ENCODE measurements at places on chromosomes 11 and 22. TPM values are rescaled to one million over a fixed set of nuclear protein-coding genes. Genes with fewer than 3 reads are reported as not detected.

FGF4 gene
- not detected for total RNA-seq

TRIM48 gene
- not detected for total RNA-seq

SLC22A25 gene
- not detected for total RNA-seq

CBX7 gene
- total RNA-seq = 35.7 TPM

LRRC10B gene
- total RNA-seq = not detected

CLDN5 gene
- 0.31 TPM for total RNA-seq

NAV2 gene
- 0.75 TPM for total RNA-seq

TSSK2 gene
- not detected for total RNA-seq

HEPHL1 gene
- not detected for total RNA-seq

SCGB2A2 gene
- total RNA-seq = not detected

HBD gene
- total RNA-seq = not detected

GTSE1 gene
- 42.6 TPM for total RNA-seq

DHCR7 gene
- total RNA-seq = 63.5 TPM

CHRM1 gene
- total RNA-seq = not detected

ST3GAL4 gene
- total RNA-seq = 10.7 TPM

MMP12 gene
- total RNA-seq = not detected

KLHDC7B gene
- 6.9 TPM for total RNA-seq

AIFM3 gene
- total RNA-seq = not detected

KRTAP5-11 gene
- not detected for total RNA-seq

FOLR3 gene
- total RNA-seq = not detected

TMEM223 gene
- total RNA-seq = 9.2 TPM

TESMIN gene
- 6.6 TPM for total RNA-seq

PANX2 gene
- 3.5 TPM for total RNA-seq

PNPLA5 gene
- not detected for total RNA-seq

OR8D1 gene
- total RNA-seq = not detected

Data from activated CD4-positive, alpha-beta memory T cell treated with anti-CD3 and anti-CD28 coated beads for 36 hours (primary cell).